Muscle of leg (tissue), 16 donors: ENCODE measurements at places on chromosomes 2 and 18. TPM values are rescaled to one million over a fixed set of nuclear protein-coding genes. Genes with fewer than 3 reads are reported as not detected.

GRCh38 chr2:46161315-46161714 lies 135.9 kb upstream of the EPAS1 start:
- no peak for DNase-seq

GRCh38 chr2:232522623-232523401 lies 2.6 kb downstream of the PRSS56 start:
- no peak for DNase-seq

GKN1 gene
- polyA plus RNA-seq = 0.15 TPM

CNTNAP5 gene
- 0.27 TPM for polyA plus RNA-seq

DNA sequence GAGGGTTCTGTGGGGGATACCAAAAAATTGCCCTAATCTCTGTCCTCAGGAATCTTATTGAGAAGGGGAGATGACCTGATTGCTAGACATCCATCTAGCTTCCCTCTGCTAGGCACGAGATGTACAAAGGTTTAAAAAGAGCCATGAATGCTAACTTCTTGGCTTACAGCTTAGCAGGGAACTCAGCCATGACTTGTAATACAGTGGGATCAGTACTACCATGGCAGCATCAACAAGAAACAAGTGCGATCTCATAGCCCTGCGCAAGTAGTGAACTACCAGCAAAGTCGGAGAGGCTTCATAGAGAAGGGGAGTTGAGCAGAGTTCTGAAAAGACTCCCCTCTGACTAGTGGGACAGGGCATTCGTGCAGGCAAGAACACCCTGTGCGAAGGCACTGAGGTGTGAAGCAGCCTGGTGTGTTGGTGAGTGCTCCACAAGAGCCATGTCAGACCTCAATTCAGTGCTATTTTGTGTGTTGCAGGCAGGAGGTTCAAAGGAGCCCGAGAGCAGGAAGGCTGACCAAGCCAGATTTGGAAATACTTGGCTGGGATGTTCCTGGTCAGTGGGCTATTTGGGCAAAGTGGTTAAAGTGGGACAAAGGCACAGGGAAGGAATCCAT lies 130.0 kb downstream of the FMNL2 start:
- peak; percentile 73 for DNase-seq

RAB17 gene
- polyA plus RNA-seq = 1.2 TPM

ZSWIM2 gene
- not detected for polyA plus RNA-seq

PUS10 gene
- 4.6 TPM for polyA plus RNA-seq

GRCh38 chr18:8238507-8238906 lies 370.7 kb upstream of the RAB12 start:
- DNase-seq = no peak

PRKAG3 gene
- polyA plus RNA-seq = 13.3 TPM

DNA sequence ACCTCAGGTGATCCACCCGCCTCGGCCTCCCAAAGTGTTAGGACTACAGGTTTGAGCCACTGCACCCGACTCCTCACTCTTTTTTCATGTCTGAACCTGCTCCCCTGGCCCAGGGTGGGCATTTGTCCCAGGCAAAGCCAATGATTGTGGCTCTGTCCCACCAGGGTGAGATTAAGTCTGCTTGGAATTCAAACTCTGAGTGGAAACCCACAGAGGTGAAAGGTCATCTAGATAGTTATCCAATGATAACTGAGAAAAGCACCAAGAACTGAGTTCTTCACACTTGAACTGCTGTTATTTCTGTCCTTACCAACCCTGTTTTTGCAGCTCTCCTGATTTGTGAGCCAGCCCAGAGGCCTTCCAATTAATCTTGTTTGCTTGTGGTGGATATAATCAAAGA lies 62.4 kb upstream of the ACVR1 start:
- no peak for DNase-seq

EPB41L3 gene
- polyA plus RNA-seq = 128 TPM

UGT1A3 gene
- polyA plus RNA-seq = not detected

DNA sequence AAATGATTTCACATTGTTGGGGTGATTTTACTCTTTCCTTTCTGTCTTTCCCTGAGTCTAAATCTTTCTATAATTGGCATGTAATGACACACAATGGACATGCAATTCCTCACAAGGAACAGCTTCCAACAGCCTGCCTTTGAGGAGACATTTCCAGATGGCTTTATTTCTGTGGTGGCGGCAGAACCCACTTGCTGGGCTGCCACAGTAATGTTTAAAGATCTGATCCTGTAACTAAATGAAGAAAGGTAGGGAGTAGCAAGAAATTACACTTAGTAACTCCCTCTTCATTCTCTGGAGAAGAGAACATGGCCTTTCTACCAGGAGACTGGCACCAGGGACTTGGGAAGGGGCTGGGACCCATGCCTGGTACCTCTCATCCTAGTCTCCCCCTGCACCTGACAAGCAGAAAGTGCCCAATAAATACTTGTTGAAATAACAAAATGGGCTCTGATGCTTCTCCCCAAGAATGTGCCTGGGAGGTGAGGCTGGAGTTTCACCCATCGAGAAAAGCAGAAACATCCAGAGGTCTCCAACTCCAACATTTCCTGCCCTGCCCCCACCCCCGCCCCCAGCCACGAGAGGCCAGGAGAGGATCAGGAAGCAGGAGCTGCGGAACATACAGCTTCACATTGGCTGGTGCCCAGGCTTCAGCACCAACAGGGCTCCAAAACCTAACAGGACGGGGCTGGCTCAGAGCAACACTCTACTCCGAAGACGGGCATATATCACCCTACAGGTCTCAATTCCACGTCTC lies 92.1 kb downstream of the PXDN start:
- DNase-seq = peak; percentile 72

GRCh38 chr18:23640052-23640451 lies 22.7 kb downstream of the ANKRD29 start:
- DNase-seq = no peak

PLGLB1 gene
- 6.0 TPM for polyA plus RNA-seq

- DNase-seq = no peak
These were observed 23.1 kb upstream of the ATG16L1 start for GRCh38 chr2:233228376-233228775.

DNA sequence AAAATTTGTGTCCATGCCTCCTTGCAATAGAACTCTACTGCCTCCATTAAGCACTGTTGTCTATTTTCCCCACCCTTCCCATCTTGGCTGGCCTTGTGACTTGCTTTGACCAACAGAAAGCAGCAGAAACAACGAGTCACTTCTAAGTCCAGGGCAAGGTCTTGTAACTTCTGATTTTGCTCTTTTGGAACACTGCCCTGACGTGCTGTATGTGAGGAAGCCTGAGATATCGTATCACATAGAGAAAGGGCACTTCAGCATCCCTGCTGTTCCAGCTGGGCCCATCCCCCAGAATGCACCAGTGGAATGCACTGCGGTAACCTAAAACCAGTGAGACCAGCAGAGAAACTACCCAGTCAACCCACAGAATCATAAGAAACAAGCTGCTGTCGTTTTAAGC lies 28.1 kb downstream of the NCKAP1 start:
- DNase-seq = peak; percentile 47

CABYR gene
- 3.2 TPM for polyA plus RNA-seq

DNA sequence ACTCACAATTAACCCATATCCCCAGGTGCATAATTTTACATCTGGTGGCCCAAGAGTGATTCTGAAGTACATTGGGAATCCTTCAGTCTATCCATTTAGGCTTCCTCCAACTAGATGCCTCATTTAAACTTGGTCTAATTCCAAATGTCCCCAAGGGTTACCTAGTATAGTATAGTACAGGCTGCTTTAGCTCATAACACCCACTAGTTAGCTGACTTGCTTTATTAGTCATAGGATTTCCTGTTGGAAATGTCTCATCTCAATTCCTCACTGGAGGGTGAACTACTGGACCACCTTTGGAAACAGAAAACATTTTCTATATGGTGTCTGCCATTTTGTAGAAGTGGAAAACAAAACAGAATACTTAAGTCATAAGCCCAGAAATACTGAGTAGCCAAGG lies 202.5 kb upstream of the SESTD1 start:
- no peak for DNase-seq

DNA sequence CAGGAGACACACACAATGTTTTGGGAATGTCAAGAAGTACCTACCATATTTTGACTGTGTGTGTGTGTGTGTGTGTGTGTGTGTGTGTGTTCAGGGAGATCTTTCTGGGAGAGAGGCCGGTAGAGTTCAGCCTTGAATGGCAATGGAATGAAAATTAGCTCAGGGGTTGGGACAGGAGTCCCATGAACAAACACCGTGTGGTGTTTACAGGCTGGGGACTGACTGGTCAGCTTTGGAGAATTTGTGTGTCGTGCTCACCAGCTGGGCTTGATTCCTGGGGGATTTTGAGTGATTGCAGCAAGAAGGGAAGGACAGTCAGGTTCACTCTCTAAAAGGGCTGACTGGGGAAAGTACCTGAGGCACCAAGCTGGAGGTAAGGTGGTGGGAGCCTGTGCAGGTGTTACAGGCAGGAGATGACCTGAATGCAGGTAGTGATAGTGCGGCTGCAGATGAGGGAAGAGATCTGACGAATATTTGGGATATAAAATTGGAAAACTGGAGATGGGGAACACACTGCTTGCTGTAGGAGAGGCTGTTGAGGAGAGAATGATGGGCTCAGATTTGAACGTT lies 2.5 kb upstream of the ADNP2 start:
- no peak for DNase-seq

COLEC12 gene
- 42.5 TPM for polyA plus RNA-seq

KLHL41 gene
- polyA plus RNA-seq = 2,863 TPM

DNA sequence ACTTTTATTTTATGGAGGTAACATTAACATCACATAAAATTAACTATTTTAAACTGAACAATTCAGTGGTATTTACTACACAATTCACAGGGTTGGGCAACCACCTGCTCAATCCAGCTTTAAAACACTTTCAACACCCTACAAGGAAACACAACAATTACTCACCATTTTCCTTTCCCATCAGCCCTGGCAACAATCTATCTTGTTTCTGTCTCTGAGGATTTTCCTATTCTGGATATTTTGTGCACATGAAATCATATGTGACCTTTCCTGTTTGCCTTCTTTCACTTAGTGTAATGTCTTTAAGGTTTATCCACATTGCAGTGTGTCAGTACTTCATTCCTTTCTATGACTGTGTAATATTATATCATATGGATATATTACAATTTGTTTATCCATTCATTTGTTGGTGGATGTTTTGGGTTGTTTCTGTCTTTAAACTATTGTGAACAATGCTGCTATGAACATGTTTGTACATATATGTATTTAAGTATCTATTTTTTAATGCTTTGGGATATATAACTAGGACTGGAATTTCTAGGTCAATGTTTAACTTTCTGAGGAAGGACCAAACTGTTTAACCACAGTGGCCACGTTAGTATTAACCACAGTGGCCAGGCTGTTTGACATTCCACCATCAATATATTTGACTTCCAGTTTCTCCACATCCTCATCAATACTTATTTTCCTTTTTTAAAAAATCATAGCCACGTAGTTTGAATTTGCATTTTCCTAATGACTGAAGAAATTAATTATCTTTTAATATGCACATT lies 72.4 kb upstream of the KIF5C start:
- no peak for DNase-seq

- DNase-seq = no peak
These were observed 33.4 kb upstream of the SKOR2 start for GRCh38 chr18:47284721-47285395.

DNA sequence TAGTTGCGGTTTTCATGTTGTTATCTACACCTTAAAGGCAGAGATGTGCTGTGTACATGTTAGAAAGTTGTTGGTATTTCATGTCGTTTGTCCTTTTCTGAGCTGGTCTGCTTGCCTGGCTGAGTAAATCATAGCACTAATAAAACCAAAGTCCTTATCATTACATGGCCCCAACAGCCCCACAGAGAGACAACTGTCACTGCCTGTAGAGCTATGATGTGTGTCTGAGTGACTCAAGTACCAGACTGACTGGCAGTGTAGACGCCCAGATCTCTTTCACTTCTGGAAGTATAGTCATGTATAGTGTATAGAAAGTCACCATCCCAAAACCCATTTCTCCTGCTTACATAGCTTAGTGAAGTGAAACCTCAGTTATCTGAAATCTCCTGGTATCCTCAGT lies 4.3 kb downstream of the SOCS6 start:
- no peak for DNase-seq

ALLC gene
- not detected for polyA plus RNA-seq

DNA sequence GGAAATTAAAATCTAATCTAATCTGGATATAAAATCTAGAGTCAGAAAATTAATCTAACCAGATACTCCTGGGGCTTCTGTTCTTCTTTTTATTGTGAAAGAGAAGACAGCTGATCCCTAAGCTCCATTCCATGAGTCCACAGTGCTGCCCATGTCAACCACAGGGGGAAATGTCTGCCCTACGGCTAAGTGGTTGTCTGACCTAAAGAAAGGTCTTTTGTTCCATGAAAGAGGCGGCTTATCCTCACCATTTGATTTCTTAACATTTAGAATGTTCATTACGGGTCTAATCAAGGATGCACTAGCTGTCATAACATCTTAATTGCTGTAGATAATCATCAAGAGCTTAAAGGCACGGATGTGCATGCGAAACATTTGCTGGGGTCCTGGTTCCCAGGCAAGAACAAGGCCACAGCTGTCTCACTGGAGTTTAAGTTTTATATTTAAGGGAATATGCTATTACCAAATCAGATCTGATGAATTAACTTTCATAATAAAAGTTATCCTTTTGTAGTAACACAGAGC lies 162.6 kb downstream of the PAX3 start:
- DNase-seq = no peak

- DNase-seq = peak; percentile 54
These were observed 34.6 kb downstream of the TGFBRAP1 start for GRCh38 chr2:105294844-105295481.

LIPG gene
- 7.5 TPM for polyA plus RNA-seq

DNA sequence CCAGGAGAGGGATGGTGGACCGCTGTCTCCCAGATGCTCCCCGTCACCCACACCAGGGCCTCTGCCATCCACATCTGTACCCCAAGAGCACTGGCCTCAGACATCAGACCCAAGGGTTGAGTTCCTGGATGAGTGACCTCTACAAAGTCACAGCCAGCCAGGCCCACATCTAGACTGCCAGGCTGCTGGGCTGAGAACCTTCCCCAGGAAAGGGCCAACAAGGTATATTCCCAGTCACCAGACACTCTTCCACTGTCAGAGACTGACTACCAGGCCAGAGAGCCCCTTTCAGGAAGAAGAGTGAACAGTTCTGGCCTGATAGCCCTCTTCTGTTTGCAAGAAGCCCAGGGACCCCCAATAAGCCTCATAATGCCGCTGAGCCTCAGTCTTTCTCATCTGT lies 44.3 kb downstream of the C1QL2 start:
- no peak for DNase-seq

DNA sequence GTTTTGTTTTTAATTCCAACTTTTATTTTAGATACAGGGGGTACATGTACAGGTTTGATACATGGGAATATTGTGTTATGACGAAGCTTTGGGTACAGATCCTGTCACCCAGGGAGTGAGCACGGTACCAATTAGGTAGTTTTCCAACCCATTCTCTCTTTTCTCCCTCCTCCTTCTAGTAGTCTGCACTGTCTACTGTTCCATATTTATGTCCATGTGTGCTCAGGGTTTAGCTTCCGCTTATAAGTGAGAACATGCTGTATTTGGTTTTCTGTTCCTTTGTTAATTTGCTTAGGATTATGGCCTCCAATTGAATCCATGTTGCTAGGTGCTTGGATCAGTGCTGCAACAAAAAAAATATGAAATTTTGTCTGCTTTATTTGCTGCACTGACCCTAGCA lies 659.3 kb upstream of the TMEFF2 start:
- DNase-seq = no peak
